ENCODE measurements at places on chromosomes 1 and 21.
A peak's percentile ranks its signal among the peaks of the same experiment; 100 is the strongest.

DNA sequence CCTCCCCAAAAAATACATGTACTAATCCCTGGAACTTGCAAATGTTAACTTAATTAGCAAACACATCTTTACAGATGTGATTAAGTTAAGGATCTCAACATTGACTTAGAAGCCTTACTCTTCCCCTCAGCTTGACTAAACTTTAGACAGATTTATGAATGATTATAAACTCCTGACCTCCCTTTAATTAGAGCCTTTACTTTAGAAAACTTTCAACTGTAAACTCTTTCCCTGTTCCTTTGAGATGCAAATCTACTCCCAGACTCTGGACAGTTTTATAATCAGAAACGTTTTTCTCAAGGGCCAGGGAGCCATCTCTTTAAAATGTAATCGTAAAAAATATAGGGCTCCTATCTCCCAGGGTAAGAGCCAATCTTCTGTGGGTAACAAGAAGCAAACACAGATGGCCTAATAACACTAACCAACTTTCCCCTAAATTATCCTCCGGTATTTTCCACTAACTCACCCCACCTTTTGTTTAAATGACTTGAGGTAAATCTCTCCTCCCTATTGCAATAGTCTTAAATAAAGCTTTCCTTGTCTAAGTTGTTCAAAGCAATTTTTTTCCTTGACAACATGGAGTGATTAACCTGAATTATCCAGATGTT lies 284.1 kb downstream of the BRINP3 start:
- no peak for DNase-seq

GRCh38 chr1:151416231-151416630 lies 16.9 kb downstream of the PSMB4 start:
- no peak for DNase-seq

GRCh38 chr1:198544265-198544664 lies 3.8 kb upstream of the ATP6V1G3 start:
- DNase-seq, result no peak

GRCh38 chr1:227900571-227901051 lies 47.1 kb downstream of the WNT9A start:
- no peak for DNase-seq

GRCh38 chr1:8015036-8015808 lies 10.9 kb downstream of the ERRFI1 start:
- DNase-seq, result peak; percentile 4

DNA sequence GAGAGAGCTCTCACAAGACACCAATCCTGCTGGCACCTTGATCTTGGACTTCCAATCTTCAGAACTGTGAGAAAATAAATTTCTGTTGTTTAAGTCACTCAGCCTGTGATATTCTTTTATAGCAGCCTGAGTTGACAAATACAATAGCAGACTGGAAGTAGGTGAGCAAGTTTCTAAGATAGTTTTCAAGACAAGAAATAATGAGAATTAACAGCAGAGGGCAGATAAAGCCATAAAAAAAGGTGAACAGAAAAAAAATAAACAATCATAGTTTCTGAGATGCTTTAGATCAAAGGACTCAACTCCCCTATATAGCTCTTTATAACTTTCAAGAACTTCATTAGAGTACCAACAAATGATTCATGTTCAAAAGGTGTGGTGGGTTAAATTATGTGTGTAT lies 119.8 kb downstream of the PLPPR5 start:
- DNase-seq, result no peak

DNA sequence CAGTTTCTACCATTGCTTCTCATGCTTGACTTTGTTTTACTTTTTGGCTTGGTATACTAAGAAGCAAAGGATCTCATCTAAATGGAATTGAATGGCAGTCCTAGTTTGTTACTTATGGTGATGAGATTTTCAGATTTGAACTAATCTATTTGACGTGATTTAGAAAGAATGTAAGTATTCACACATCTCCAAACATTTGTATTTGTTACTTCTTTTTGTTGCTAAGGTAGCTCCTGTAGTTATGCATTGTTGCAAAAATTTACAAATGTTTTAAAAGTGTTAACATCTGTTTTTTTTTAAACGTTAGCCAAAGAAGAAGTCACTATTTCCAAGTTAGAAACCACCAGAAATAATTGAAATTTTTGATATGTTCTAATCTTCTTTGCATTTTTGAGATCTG lies 222.5 kb downstream of the RPS6KC1 start:
- no peak for DNase-seq

GRCh38 chr1:97265630-97266029 lies 544.0 kb downstream of the PTBP2 start:
- no peak for DNase-seq

DNA sequence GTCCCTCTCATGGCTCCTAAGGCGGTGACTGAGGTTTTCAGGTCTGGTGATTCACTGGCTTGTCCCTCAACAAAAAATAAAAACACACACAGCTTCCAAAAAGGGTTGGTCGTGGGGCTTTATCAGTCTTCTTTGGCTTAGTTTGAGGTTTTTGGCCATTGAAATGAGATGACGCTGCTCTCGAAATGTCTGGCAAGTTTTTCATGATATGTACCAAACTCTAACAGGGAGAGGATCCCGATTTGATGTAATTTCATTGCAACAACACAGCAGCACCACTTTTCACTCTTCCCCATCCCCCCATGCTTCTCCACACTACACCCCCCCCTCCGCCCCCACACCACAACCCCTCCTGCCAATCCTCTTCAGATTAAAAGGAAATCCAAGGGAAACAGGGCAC lies 187.1 kb upstream of the NFIA start:
- no peak for DNase-seq

DNA sequence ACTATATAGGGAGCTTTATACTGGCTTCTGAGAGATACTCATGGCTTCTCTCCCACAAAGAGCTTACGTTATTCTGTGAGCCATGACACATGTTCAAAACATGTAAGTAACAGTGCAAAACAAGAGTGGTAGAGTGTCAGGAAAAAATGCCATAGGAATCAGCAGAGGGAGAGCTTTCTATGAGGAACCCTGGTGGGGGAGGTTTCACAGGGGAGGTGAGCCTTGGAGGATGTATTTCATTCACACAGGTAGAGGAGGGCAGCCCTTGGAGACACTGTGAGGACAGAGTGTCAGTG lies 72.7 kb upstream of the LYST start:
- no peak for DNase-seq

GRCh38 chr1:151728151-151729054 lies 7.1 kb downstream of the RIIAD1 start:
- no peak for DNase-seq

- no peak for DNase-seq
Observed at GRCh38 chr1:100862591-100862990, 32.1 kb downstream of the EXTL2 start.

GRCh38 chr1:117590273-117590925 lies 15.4 kb upstream of the TENT5C start:
- no peak for DNase-seq

- no peak for DNase-seq
Observed at GRCh38 chr1:73205294-73205973, 923.1 kb upstream of the NEGR1 start.

Data from stimulated activated CD8-positive, alpha-beta memory T cell treated with anti-CD3 and anti-CD28 coated beads, Interleukin-2, amount 100 ng/mL, for 1 hour (primary cell).